ENCODE measurements at places on chromosomes 6 and 20.

- DNase-seq = peak; percentile 99
Observed at GRCh38 chr20:50274570-50275430, 84.2 kb downstream of the CEBPB start.

GRCh38 chr6:155126727-155127439 is 131.8 kb downstream of the TIAM2 start:
- DNase-seq = peak; percentile 55

DNA sequence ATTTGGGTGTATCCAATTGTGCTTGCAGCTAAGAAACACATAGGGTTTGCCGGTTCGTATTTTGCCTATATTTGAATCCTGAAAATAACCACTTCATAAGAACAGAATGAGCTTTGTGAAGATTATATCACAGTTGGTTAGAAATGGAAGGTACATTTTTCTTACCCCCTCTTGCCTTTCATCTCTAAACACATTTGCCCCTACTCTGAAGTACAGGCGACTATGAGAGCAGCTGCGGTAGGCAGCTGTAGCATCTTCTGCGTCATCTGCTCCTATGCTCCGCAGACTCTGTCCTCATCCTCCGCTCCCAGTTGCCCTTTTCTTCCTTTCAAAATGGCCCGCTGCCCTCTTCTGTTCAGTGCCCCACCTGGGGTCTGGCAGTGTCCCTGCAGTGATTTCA is 47.6 kb upstream of the REV3L start:
- DNase-seq = no peak

DNA sequence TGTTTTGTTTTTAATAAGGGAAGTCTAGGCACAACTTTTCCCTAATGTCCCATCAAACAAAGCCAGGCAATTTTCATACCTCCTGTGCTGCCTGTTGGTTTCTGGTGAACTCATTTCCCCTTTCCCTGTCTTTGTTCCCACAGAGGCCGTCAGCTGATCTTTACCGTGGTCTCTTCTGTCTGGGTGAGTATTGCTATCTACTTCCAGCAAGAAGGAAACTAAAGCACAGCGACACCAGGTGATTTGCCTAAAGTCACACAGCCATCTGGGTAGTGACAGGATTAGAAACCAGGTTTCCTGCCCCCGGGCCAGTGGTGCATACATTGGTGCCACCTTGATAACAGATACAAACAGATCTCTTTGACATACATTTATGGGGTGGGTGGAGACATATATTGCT is 59.6 kb downstream of the RAB44 start:
- peak; percentile 42 for DNase-seq

GRCh38 chr6:139290787-139291311 is 949 bp downstream of the TXLNB start:
- DNase-seq = peak; percentile 77

- no peak for DNase-seq
Observed at GRCh38 chr6:13188306-13188705, 140.0 kb downstream of the TBC1D7 start.

- DNase-seq = no peak
Observed at GRCh38 chr20:37479925-37480691, 40.9 kb upstream of the NNAT start.

DNA sequence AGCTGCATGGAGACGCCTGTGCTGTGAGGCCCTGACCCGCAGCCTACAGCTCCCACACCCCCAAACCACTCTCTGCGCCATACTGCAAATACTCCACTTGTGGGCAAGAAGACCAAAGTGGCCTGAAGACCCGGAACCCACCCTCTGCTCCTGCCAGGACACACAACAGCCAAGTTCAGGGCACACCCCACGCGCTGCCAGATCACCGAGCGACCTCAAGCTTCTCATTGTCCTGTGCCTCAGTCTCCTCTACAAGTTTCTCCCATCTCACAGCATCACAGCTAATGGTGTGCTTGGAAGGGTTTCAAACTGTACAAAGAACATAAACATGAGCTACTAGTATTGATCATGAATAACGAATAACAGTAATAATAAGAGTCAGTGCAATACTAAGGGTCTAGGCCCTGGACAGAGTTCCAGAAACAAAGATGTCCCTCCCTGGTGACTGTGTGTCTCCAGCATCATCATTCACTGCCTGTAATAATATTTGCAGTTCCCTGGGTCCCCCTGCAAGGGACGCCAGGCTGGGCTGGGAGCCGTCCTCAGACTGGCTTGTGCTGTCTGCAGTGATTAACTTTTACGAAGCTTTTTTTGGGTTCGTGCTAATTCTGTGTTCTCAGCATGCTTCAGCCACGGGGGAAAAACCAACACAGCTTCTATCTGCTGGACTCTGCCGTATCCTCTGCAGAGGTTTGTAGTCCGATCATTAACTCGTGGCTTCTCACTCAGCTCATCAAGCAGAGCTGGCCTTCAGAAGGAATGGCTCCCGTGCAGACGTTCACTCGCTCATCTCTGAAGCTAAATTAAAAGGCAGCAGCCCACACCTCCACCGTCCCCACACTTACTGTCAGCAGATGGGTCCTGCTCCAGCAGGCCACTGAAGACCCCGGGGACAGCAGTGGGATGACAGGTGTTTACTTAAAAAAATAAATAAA is 81.6 kb upstream of the MPC1 start:
- DNase-seq = no peak

DNA sequence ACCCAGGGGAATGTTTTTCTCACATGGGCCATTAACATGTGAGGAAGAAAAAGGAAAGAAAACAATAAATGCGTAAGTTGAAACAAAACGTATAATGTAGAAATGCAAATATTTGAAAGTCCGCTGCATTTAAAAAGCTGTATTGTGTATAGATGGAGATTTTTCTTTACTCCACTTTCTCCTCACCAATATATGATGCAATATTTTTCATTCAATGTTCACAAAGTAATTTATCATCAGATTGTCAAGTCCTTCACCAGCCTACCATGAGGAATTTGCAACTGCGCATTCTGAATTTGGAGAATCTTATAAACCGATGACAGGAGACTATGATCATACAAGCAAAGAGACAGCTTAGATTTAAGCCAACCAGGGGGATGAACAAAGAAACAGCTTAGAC is 69.9 kb downstream of the SOD2 start:
- DNase-seq = no peak

- DNase-seq = no peak
Observed at GRCh38 chr6:21521276-21521675, 72.3 kb upstream of the SOX4 start.

- no peak for DNase-seq
Observed at GRCh38 chr6:146312608-146313007, 231.0 kb upstream of the RAB32 start.

DNA sequence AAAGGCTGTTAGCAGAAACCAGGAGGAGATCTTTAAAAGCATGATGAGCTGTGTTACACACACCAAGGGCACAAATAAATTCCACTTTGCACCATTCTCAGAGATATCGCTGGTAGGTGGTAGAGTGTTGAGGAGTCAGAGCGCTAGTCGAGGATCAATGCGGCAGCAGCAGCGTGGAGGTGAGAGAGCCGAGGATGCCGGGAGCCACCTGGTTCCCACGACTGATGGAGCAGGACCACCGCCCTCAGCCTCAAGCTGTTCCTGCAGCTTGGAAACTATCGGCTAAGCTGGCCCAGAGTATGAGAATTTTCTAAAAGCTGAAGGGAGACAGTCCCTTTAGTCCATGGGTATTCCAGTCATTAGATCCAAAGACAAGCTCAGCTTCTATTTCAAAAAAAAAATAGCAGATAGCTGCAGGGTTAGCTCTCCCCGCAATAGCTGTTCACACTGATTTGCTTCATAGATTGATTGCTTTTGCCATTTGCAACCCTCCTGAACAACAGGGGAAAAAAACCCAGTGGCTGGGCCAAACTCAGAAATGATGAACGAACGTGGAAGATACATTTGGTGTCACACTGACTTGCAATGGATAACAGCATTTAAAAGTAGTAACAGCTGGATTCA is 106.2 kb downstream of the LCA5 start:
- no peak for DNase-seq

DNA sequence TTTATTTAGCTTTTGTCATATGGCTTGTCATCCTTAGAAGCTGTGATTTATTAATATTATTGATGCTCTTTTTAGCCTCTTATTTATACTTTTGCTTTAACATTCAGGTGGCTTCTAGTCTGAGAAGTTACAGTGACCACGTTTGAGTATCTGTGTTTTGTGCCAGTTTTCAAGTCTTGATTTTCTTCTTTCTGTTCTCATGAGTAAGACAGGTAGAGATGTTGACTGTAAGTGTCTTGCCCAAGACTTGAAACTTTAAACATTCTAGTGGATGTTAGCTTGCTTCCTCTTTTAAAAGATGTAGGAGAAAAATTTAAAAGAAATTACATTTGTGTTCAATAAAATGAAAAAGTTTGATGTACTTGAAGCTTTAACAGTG is 122.6 kb downstream of the LRRC1 start:
- DNase-seq = no peak

- no peak for DNase-seq
Observed at GRCh38 chr20:43558412-43559146, at the start of gene SGK2. Gene SGK2, plus strand, starts transcription at chr20:43559027. Its CDS starts 7,469 bp downstream, at chr20:43566496.

DNA sequence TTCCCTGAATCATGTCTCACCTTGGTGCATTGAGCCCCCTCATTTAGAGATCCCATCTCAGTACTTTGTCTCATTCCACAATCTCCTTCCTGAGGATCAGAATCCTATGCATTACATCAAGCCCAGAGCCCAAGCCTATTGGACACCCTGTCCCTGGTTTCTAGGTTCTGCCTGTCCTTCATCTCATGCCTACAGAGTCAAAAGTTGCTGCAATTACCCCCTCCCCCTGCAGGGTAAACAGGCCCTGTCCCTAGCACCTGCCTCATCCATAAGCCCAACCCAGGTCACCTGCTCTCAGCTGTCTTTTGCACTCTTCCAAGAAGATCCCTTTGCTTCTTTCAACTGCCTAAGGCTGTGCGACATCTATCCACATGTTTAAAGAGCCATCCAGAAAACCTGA is 93.9 kb downstream of the SPTLC3 start:
- no peak for DNase-seq

- DNase-seq = peak; percentile 36
Observed at GRCh38 chr6:15485936-15486335, 176.9 kb downstream of the DTNBP1 start.
